ENCODE measurements at places on chromosomes 2 and 18.

DNA sequence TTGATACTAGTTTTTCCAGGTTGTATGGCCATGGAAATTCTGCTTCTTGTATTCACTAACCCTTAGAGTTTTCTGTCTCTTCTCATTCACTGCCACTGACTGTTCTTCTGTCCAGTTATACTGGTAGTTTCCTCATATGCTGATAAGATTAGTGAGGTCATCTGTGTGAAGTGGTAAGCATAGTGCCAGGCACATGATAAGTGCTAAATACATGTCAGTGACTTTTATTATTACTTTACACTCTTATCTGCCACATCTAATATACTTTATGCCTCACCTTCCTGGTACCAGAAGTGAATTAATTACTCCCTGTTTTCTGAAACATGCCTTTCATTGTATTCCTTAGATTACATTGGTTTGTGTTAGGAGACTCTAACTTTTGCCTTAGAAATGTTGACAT, 91.3 kb downstream of the NBEAL1 start:
- DNase-seq: no peak

DNA sequence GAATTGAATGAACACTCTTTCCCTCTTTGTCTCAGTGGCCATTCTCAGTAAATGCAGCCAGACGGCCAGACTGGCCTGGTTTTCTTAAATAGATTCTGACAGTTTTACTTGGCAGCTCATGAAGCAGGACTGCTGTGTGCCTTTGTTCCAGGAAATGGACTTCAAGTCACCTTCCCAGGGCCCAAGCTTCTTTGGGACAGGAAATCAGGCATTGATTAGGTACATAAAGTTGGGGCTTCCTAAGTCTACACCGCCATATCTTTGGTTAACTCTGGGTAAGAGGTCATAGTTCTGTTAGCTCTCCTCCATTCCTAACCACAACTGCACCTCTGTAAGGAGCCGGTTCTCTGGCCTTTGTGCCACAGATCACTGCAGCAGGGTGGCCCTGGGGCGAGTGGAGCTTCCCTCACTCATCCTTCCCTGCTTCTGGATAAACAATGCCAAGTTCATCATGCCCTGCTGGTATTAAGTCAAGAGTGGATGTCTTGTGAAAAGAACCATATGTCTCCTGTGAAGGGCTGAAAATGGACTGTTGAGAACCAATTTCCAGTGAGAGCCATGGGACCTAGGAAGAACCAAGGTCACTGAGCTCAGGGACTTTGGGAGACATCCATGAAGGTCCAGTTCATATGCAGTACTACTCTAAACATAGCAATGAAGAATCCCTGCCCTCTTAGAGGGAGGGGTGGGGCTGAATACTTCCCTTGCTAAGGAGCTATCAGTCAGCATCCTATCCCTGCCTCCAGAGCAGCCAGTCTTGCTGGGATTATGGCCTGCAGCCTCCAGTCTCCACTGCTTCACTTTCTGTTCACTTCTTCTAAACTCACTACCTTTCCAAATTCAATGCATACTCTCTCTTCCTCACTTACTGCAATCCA, 122.6 kb upstream of the XPO1 start:
- DNase-seq: no peak

GRCh38 chr2:47072018-47072691, 83.0 kb downstream of the STPG4 start:
- DNase-seq: no peak

- no peak for DNase-seq
These were observed 11.3 kb upstream of the AGXT start for GRCh38 chr2:240857039-240858008.

GRCh38 chr2:30282721-30283120, 51.4 kb downstream of the LBH start:
- no peak for DNase-seq

GRCh38 chr18:40930211-40930882, 1024.7 kb upstream of the PIK3C3 start:
- DNase-seq: no peak

DNA sequence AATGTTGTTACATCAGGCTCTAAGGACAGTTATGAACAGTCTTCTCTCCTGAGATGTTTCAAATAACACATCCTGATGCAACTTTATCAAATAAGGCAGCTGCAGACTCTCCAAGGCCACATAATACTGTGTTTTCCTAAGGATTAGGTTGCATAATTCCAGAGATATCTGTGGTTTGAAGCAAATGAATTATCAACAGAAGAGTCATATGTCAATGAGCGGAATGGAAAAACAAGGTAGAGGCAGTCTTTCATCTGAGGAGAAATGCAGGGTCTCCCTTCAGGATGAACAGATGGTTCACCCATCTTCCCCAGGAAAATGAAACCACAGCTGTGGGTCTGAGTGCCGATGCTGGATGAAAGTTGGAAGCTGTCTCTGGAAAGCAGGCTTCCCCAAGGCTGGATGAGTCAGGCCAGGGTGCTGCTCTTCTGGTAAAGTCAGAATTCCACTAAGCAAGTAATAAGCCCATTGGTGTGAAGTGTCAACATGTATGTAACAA, 22.2 kb downstream of the LYG1 start:
- no peak for DNase-seq

GRCh38 chr2:233542507-233542906, 24.1 kb downstream of the USP40 start:
- DNase-seq: no peak

- DNase-seq: no peak
These were observed 10.7 kb downstream of the CAB39 start for GRCh38 chr2:230723363-230723762.

GRCh38 chr2:128496700-128497099, 178.0 kb upstream of the HS6ST1 start:
- DNase-seq: no peak

DNA sequence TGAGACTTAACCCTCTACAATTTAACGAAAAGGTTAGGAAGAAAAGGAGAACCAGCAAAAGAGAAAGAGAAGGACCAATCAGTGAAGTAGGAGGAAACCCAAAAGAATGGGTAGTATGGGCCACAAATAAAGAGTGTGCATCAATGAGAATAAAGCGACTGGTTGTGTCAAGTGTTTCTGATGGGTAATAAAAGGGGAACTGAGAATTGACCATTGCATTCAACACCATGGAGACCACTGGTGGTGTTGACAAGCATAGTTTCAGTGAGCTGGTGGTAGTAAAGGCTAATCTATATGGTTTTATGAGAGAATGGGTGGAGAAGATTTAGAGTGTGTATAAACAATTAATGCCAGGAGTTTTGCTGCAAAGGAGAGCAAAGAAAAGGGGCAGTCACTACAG, 75.4 kb downstream of the CSRNP3 start:
- no peak for DNase-seq

GRCh38 chr2:95296011-95296410, 1.1 kb upstream of the KCNIP3 start:
- DNase-seq: no peak

- DNase-seq: no peak
These were observed 20.6 kb downstream of the EVA1A start for GRCh38 chr2:75539955-75540716.

GRCh38 chr2:215684448-215685237, 248.8 kb upstream of the FN1 start:
- DNase-seq: no peak

- DNase-seq: peak; percentile 41
These were observed at the start of gene FTCDNL1 for GRCh38 chr2:199850718-199851500. TSS of gene FTCDNL1 (minus strand) at chr2:199851192. CDS start at chr2:199848962, 2,230 bp downstream.

All from stimulated activated CD8-positive, alpha-beta memory T cell treated with anti-CD3 and anti-CD28 coated beads, Interleukin-7, amount 100 ng/mL, for 24 hours (primary cell).